ENCODE measurements at places on chromosomes 4 and X.

DNA sequence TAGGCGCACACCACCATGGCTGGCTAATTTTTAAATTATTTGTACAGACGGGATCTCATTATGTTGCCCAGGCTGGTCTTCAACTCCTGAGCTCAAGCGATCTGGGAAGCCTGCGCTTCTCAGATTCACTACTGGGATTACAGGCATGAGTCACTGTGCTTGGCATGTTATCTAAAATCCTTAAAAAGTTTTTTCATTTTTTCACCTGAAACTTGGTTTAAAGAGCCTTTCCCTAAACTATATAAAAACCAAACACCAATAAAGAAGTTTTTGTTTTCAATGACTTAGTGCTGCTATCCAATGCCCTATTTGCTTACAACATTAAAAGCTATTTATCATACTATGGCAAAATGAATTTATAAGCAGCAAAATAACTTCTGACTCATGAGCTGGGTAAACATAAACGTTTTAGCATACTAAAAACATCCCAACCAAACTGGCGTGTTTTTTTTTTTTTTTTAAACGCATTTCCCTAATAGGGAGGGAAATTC is 127.8 kb downstream of the UBE2K start:
- DNase-seq: no peak

GRCh38 chr4:8273450-8273849 is 3.9 kb downstream of the HTRA3 start:
- no peak for DNase-seq

DNA sequence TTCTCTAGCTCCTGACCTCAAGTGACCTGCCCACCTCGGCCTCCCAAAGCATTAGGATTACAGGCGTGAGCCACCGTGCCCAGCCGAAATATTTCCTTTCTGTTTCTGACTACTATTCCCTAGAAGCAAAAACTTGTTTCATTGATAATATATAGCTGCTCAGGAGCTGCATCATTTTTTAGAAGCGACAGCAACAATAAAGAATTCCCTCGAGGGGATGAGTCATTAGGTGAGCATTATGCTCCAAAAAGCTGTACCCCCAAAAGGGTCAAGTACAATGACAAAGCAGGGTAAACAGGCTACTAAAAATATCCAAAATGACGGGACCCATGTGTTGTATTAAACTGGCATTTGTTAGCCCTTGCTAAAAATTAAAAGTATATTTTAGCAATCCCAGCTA is 67.0 kb downstream of the RBM47 start:
- DNase-seq: no peak

DNA sequence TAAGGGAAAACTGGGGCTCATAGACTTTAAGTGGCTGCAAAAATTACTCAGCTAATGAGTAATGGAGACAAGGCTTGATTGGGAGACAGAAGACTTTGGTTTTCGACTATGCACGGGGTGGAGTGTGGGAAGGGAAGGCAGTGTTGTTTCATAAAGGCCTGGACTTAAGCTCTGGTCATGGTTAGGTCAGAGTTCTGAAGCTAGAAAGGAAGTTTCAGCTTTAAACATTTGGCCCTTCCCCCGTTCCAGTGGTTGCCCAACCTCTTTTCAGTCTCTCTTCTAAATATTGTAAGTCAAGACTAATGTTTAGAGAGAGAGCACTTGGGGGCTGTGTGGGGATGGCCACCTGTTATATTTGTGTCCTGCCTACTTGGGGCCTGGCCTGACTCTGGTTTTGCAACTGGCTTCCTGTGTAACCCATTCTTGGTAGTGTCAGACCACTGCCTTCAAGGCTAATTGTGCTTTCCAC is 21.0 kb downstream of the MSN start:
- DNase-seq: no peak

GRCh38 chr4:108662629-108663028 is 12.2 kb downstream of the OSTC start:
- DNase-seq: no peak

- DNase-seq: no peak
Observed at GRCh38 chr4:125529071-125529470, 214.3 kb downstream of the FAT4 start.

DNA sequence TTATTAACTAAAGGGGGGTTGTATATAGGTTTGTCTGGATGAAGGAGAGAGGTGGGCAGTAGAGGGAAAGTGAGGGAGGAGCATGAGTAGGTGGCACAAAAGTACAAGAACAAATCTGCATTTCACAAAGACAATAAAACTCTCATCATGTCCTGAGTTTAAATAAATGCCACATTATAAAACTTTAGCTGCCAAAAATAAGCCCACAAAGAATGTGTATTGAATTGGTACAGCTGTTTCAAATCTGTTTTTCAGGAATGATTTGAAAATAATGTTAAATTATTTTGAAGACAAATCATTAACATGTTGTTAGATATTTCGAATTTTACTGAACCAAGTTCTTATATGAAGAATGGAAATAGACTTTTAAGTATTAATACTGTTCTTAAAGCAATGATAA is 5.8 kb downstream of the CNKSR2 start:
- DNase-seq: no peak

GRCh38 chrX:148223361-148223760 is 242.2 kb downstream of the FMR1NB start:
- DNase-seq: no peak

GRCh38 chrX:40043895-40044294 is 53.9 kb downstream of the BCOR start:
- DNase-seq: no peak

DNA sequence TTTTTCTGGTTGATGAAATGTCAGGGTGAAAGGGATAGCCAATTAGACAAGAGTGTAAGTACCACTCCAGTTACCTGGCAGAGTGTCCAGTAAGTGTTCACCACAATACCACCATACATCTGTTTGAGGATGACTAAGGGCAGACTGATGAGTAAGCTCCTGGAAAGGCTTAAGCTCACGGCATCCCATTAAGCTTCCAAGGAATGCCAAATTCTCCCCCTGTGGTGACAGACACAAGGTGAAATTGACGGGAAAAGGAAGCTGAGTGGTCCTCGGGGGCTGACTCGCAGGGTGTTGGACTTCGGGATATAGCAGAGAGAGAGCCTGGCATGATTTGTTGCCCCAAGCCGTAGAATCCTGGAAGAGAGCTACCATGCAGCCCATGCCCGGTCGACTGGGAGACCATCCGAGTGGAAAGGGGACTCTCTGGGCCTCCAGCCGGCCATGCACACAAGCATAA is 7.6 kb upstream of the BST1 start:
- DNase-seq: no peak

DNA sequence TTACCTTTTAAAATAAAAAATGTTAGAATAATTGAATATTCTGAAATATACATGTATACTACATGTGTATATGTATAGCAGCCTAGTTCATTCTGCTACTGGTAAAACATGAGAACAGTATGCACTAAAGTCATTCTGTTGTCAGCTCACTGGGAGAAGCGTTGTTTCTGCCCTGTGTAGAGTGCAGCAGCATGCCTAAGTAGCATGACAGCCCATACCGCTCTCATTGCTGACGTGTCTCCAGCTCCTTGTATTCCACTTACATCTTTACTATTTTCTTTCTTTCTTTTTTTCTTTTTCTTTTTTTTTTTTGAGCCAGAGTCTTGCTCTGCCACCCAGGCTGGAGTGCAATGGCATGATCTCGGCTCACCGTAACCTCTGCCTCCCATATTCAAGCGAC is 90.7 kb downstream of the KLHL8 start:
- DNase-seq: no peak

- DNase-seq: no peak
Observed at GRCh38 chrX:78944351-78944750, 840 bp upstream of the P2RY10 start.

DNA sequence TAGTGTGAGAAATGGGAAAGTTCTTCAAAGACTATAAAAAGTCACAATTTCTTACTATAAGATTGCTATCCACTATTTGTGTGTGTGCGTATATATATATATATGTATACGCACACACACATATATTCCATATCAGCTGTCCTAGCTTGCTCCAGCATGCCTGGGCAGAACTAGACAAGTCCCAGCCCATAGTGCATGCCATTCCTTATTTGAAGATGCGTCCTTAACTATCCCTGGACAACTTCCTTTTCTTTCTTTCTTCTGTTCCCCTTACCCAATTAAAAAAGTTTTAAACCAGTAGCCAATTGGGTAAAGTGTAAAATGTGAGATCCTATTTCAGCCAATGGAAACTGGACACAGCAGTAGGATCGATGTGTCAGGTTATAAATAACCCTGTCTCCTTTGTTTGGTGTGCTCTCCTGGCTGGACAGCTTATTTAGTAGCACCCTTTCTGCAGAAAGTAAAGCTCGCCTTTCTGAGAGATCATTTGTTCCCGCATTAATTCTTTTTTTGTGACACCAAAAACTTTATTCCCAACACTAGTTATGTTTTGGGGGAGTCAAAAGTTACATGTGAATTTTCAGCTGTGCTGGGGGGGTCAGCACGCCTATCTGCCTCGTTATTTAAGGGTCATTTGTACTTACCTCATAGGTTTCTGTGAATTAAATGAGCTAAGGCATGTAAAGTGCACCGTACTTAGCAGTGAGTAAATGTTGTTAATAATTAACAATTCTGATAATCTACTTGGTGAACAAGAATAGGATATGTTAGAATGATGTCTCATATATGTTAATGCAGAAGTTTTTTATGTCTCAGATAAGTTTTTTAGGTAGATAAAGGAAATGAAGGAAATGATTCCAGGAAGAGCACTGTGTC is 40.9 kb downstream of the KDM6A start:
- no peak for DNase-seq

DNA sequence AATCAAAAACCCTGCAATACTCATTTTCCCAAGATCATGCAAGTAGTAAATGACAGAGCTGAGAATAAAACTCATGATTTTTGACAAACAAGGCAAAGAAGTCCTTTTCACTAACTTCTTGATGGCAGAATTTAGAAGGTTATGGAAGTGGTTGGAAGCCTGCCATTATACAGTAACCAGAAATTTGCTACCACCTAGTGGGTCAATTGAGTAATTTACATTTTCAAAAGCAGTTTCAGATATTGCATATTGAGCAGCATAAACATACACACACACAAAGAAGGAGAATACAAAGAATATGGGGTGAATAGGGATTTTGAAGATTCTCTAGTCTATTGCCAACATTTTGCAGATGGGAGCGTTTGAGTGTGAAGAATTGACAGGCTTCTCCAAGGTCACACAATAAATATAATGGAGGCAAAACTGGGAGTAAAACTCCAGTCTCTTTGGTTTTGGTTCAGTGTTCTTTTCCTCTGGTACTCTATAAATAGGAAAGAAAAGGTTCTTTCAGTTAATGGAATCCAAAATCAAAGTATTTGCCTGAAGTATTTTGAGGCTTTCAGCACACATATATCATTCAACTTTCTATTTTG is 70.2 kb downstream of the GC start:
- DNase-seq: no peak

Data from stimulated activated CD4-positive, alpha-beta T cell treated with anti-CD3 and anti-CD28 coated beads, TNF-alpha, amount 100 ng/mL, for 48 hours (primary cell).